ENCODE measurements at places on chromosomes 12 and 14.

DNA sequence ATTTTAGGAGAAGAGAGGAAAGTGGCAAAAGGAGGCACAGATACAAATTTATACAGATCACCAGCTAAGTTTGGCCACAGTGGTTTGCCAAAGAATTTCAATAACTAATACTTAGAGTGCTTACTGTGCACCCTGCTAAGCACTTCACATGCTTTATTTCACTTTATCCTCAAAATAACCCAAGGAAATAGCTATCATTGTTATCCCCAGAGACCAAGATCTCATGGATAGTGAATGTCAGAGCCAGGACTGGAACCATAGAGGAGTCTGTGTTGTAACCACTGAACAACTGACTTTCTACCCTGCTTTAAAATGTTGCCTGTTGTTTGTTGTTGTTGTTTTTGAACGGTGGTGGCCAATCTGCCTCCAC is 1.3 kb upstream of the TCP11L2 start:
- DNase-seq: no peak

DNA sequence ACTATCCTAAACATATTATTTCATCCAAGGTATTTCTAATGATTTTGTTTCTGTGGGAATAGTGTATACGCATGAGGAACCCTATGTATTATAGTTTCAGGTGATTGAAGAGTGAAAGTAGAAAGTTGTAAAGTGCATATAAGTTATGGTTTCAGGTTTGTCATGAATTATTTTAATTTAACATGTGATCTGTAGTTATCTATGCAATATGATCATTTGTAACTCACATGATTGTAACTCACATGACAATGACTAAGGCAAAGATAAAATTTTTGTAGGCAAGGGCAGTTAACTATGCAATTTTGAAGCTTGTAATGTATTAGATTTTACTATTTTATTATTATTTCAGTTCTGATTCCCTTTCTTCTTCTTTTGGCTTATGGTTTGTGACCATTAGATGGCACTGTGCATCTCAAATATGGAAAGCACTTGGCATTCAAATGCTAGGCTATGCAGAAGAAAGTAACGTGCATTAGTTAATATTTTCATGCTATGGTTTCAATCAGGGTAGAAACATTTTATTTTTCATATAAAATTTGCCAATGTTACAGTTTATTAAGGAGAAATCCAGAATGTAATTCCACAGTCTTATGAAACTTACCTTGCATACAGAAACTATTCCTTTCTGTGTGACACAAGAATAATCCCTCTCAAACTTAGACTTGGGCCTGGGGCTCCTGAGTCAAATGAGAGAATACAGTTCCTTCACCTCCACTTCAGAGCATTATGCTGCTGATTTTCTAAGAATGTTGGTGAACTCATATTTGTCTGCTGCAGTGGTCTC is 15.8 kb upstream of the TMEM30B start:
- DNase-seq: peak; percentile 36

- DNase-seq: no peak
Observed at GRCh38 chr12:45648070-45648469, 81.4 kb upstream of the ARID2 start.

DNA sequence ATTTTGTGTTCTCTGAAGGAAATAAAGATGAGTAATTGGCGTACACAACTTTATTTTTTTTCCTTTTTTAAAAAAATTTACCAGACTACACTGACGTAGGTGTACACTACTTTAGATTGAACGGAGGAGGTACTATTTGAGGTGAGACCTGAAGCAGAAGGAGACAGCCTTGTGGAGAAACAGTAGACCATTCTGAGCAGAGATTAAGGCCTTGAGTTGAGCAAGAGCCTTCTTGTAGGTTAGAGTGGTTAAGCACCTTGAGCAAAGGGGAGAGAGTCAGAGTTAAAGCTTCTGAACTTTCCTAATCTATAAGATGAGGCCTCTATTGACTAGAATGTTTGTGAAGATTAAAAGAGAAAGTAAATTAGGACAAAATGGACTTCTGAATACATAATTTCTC is 2.5 kb downstream of the LEMD3 start:
- no peak for DNase-seq

- DNase-seq: no peak
Observed at GRCh38 chr12:59111851-59112250, 191.5 kb upstream of the LRIG3 start.

GRCh38 chr12:110281549-110282299 is 677 bp downstream of the ATP2A2 start:
- no peak for DNase-seq

DNA sequence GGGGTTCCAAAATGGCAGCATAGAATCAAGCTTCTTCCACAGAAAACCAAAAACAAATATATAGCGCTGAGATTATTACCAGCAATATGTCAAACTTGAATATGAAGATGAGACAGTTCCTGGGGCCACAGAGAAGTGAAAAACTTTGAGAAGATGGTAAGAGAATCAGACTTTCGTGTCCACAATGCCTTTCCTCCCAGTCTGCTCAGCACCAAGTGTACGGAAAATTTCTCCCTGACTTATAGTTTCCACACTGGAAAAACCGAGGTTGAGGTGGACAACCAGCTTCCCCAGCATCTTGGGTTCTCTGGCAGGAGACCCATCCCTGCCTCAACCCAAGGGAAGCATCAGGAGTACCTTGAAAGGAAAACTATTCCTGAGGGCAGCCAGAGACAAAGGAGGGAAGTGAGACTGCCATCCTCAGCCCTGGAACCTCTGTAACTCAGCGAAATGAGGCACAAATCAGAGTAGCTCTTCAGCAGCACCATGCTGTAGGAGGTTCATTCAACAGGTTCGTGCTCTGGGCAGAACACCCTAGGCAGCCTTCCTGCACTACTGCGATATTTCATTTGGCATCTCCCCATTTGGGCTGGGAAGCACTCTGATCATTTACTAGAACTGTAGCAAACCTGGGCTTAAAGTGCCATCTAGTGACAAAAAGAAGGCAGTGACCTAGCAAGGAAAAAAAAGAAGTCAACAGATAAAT is 52.4 kb upstream of the CAPRIN2 start:
- peak; percentile 86 for DNase-seq
